ENCODE measurements at places on chromosomes 2 and 18.

GRCh38 chr2:113895301-113895700 is 5.4 kb downstream of the ACTR3 start:
- no peak for DNase-seq

GRCh38 chr2:218043100-218043499 is 26.0 kb upstream of the RUFY4 start:
- DNase-seq: no peak

DNA sequence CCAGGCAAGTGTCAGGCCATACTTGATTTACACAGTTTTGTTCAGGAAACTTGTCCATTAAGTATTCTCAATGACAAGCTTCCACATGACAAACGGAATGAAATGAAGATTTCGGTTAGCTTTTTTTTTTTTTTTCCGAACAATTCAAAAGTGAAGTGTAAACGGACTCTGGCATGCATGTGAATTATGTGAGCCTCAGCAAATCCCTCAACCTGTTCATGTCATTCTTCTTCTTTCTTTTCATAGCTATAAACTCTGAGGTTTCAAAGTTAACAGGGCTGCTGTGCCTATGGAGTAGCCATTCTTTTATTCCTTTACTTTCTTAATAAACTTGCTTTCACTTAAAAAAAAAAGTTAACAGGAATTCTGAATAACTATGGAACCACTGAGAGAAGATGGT is 110.3 kb downstream of the NOL10 start:
- DNase-seq: no peak

DNA sequence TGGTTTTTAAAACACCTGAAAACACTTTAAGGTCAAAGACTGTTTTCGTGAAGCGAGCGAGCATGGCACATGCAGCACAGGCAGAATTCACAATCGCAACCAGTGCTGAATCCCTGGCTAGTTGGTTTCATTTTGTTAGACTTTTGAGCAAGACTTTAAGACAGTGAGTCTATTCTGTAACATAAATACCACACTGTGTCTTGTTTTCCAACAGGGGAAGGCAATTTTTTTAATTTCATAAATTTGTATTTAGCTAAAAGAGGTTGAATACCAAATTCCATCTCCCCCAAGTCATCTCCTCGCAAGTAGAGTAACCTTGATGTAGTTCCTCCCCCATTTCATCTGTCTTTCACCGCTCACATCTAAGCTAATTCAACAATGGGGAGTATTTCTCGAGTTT is 1.4 kb downstream of the CERKL start:
- DNase-seq: no peak

DNA sequence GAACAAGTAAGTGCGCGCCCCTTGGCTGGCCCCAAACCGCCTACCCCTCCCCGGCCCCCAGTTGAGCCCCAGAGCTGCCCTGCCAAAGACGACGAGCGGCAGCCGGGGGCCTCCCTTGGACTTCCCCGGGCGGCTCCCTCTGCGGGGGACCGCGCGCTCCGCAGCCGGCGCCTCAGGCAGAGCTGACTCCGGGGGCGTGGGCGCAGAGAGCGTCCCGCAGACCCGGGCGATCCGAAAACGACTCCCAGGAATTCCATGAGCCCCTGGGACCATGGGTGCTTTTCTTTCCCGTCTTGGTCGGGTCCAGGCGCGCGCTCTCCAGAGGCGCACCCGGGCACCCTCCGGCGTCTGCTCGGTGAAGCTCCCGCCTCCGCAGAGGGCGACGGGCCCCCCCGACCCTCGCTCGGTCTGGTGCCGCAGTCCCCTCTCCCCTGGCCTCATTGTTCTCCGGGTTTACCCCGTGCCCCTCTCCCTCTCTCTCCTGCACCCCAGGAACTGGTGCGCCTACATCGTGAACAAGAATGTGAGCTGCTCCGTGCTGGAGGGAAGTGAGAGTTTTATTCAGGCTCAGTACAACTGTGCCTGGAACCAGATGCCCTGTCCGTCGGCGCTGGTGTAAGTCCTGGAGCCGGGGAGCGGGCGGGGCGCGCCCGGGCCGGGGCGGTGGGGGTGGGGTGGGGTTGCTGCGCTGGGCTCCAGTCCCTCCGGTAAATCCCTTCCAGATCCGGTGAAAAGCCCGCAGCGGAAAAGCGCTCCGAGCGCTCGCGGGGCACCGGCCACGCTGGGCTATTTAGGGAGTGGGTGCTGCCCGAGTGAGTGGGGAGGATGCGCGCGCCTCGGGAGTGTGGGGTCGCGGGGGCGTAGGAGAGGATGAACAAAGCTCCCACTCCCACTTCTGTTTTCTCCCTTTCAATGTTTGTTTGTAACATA is 776 bp downstream of the EMILIN2 start:
- peak; percentile 41 for DNase-seq
